Natural killer cell treated with Interleukin-12 subunit alpha and Interleukin-12 subunit beta and Interleukin-15 and Interleukin-18, amount 100 ng/mL, for 72 hours (primary cell): ENCODE measurements at places on chromosomes 11 and 22.

GRCh38 chr11:45655347-45655756, 10.1 kb downstream of the CHST1 start:
- no peak for DNase-seq

DNA sequence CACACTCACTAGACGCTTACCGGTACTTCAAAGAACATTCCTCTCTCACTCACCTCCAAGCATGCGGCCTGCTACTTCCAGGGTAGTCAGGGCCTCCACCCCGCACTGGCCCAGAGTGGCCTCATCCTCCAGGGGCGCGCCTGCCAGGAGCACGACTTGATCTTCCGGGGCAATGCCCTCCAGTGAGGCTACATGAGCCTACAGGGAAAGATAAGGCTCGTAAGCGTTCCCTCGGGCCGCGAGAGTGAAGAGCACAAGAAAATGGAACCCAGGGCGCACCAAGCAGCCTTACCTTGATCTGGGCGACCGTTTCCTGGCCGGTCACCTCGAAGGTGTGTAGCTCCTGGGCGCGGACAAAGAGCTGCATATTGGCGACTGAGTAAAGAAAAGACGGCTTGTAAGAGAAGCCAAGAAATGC, 478 bp downstream of the FAU start:
- DNase-seq: no peak

- no peak for DNase-seq
These were observed 7.6 kb downstream of the GDPD5 start for GRCh38 chr11:75518204-75518549.

DNA sequence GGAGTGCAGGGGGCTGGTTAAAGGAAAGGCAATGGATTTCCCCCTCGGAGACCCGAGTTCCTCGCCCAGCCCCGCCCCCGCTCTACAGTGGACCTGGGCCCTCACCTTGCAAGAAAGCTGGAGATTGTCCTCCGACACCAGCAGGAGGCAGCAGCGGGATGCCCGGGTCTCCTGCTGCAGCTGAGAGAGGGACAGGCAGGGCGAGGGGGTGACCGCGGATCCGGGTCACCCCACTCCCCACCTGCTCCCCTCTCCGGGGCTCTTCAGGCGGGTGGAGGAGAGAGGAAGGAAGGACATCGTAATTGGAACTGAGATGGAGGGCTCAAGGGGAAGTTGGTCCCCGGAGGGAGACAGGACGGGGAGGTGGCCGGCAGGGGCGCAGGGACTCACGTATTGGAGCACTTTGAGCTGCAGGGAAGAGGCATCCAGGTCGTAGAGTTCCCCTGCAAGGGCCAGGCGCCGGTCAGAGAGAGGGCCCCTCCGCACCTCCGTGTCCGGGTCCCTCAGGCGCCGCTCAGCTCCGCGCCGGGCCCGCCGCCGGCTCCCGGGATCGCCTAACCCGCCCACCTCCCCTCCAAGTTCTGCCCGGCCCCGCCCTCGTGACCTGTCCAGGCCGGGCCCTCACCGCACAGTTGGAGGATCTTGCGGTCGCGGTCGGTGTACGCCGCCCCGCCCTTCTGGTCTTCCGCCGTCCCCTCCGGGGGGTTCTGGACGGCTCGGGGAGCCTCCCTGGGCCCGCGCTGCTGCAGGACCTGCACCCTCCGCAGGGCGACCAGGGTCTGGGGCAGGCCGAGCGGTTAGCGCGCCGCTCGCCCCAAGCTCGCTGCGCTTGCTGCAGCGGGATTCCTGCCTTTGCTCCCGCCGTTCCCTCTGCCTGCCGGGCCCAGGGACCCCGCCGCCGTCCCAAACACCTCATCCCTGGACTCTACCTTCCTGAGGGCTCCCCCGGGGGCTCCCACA, 84.1 kb downstream of the PDE2A start:
- no peak for DNase-seq

GRCh38 chr11:35791088-35791958, 128.7 kb downstream of the TRIM44 start:
- no peak for DNase-seq

GRCh38 chr22:38758276-38758945, 2.6 kb upstream of the SUN2 start:
- no peak for DNase-seq
